Body of pancreas (tissue), 4 donors: ENCODE measurements at places on chromosomes 2 and 18.

DNA sequence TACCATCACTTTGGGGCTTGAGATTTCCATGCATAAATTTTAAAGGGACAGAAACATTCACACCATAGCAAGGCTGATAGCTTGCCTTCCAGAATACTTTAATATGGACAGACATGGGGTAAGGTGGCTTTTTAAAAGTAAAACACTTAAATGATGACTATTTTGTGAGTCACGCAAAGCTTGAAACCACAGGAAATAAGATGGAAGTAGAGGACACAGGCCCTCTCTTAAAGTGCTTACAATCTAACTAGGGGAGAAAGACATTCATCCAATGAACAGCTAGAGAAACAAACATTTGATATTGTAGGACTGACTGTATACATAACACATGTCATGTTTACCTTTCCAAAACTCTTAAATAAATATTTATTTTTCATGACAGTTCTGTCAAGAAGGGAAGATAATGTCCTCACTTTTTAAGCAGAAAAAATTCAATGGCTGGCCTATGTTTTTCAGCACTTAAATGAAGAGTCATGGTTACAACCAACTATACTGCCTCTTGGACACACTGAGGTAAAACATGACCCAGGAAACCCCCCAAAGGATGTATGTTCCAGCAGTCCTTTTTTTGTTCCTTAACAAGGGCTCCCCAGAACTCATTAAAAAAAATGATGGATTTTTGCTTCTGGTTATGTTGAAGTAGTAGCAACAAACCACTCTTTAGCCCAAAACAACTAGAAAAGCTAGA lies 120.0 kb upstream of the RBMS1 start:
- no peak for DNase-seq

- no peak for DNase-seq
Measured at GRCh38 chr18:27847412-27847811, 329.5 kb downstream of the CDH2 start.

DNA sequence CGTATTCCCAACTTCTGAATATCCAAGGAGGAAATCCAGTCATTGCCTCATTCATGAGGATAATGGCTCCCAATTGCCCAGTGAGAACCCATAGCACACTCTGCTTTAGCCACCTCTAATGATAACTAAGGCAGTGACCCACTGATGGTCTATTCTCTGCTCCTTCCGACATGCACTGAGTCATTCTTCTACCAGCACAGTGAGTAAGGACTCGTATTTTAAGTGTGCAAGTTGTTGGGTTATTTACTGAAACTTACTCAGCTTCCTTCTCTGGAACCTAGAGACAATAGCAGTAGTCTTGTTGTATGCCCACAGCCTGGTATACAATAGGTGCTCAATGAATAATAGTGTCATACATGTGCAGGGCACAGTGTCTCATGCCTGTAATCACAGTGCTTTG lies 81.1 kb upstream of the ZNF397 start:
- DNase-seq = no peak

DNA sequence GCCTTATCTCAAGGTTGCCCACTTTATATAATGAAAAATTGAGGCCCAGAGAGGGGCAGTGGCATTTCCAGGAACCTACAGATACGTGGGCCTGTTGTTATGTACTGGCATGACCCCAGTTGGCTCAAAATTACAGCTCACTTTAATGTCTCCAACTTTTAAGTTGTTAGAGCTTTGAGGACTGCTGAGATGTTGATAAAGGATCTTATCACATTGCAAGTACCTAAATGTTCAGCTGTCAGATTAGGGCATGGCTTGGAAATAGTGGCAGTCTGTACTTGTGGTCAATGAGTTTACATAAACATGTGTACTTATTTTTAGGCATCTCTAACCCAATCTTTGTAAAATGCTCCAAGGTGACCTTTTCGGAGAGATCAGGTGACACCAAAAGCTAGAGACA lies 14.6 kb downstream of the SLC4A5 start:
- no peak for DNase-seq

DNA sequence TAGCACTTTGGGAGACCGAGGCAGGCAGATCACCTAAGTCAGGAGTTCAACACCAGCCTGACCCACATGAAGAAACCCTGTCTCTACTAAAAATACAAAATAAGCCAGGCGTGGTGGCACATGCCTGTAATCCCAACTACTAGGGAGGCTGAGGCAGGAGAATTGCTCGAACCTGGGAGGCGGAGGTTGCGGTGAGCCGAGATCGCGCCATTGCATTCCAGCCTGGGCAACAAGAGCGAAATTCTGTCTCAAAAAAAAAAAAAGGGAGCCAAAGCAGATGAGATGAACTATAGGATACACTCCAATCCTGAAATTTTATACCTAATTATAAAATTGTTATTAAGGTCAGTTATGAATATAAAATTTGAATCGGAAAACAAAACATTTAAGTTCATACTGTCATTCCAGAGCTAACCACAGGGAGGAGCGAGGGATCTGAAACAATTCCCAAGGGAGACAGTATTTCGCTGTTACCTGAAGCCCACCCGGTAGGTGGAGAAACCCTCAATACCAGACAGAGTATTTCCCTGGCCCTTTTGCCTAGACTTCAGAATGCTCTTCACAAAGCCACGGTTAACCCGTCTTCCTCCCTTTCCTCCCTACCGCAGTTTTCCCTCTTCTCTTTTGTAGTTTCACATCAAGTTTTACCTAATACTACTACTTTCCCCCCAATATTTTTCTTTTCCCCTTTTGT lies 1.4 kb downstream of the PPM1G start:
- no peak for DNase-seq

GRCh38 chr2:221447310-221447709 lies 124.8 kb downstream of the EPHA4 start:
- DNase-seq = no peak

DNA sequence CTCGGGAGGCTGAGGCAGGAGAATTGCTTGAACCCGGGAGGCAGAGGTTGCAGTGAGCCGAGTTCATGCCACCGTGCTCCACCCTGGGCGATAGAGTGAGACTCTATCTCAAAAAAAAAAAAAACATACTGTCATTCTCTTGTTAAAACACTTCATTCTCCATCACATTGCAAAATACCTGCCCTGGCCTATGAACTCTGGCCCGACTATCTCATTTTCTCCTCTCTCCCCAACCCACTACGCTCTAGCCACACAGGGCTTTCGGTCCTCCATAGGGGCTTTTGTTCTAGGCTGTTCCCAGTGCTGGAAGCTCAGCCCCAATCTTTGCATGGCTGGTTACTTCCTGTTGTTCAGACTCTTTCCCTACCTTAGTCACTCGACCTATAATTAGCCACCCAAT lies 10.3 kb downstream of the CEP76 start:
- DNase-seq = no peak

GRCh38 chr18:48781163-48781987 lies 169.4 kb downstream of the SMAD7 start:
- peak; percentile 70 for DNase-seq

- no peak for DNase-seq
Measured at GRCh38 chr2:148358375-148358774, 286.2 kb upstream of the EPC2 start.

DNA sequence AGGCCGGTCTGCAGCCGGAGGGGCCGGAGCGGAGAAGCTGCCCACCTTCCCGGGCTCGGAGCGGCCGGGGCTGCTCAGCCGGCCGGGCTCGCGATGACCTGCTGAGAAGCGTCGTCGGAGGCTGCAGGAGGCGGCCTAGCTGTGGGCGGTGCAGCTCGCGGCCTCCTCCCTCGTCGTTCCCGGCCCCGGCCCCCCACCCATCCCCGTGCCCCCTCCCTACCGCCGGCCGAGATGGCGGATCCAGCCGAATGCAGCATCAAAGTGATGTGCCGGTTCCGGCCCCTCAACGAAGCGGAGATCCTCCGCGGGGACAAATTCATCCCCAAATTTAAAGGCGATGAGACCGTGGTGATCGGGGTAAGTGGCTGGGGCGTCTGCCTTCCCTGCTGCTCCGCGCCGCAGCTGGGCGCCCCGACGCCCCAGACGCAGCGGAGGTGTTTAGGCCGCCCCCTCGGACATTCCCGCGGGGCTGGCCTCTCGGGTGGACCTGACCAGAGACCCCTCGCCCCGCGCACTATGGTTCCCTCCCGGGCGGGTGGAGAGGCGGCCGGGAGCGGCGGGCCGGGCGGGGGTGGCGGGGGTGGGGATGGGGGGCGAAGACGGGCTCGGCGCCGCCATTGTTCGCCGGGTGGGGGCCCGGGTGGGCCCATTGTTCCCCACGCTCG lies 492 bp downstream of the KIF5C start:
- DNase-seq = no peak

- DNase-seq = no peak
Measured at GRCh38 chr2:152154462-152154861, 21.1 kb downstream of the STAM2 start.

GRCh38 chr2:160334028-160334741 lies 134.1 kb upstream of the ITGB6 start:
- DNase-seq = no peak

DNA sequence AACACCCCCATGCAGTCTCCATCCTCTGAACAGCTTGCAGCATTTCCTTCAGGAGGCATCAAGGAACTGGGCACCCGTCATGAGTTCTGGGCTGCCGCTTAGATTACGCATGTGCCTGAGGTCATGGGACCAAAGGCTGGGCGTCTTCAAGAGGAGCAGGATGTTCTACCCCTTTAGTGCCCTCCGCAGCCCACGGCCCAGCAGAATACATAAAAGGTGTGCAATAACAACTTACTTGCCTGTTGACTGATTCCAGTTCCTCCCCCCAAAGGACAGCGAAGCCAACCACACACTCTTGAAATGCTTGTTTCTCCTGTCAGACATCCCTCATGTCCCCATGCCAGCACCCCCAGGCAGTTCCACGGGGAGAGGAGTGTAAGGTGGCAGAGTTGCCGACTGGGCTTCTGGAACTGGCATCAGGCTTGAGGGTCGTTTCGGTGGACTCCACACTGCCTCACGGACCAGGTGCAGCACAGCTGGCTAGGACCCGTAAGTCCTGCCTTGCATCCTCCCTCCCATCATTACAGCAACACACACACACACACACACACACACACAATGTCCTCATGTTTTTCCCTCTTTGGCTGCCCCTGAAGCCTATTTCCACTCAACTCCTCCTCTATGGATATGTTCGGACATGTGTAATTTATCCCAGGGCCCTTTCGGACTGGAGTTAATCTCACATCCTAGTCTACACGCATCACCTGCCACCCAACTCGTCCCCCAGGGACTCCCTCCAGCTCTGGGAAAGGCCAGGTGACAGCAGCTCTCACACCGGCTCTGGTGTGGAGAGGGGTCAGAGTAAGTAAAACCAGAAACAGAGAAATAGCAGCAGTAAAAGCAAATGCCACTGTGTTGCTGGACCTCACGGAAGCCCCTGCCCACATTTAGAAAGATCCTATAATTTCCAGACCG lies 200.7 kb downstream of the BCL11A start:
- no peak for DNase-seq

DNA sequence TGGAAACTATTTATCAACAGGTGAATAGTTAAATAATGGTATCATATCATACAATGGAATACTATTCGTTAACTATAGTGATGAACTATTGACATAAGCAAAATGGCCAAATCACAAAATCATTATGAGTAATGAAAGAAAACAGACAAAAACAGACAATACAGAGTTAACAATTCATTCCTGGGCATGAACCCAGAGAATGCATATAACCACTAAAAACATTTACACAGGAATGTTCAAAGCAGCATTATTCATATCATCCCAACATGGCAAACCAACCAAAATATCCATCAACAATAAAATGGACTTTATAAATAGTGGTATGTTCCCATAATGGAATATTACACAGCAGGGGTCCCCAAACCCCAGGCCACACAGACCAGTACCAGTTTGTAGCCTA lies 131.2 kb upstream of the CYP1B1 start:
- DNase-seq = no peak

GRCh38 chr18:36302676-36303075 lies 5.2 kb downstream of the FHOD3 start:
- no peak for DNase-seq

GRCh38 chr2:238954841-238955591 lies 107.1 kb downstream of the TWIST2 start:
- DNase-seq = no peak
